ENCODE measurements at places on chromosomes 1 and 21.
A peak's percentile ranks its signal among the peaks of the same experiment; 100 is the strongest.

- peak; percentile 75 for DNase-seq
These were observed 1.5 kb upstream of the KCNH1 start for GRCh38 chr1:211135342-211135950.

- no peak for DNase-seq
These were observed 17.3 kb upstream of the SELENON start for GRCh38 chr1:25782608-25783201.

- no peak for DNase-seq
These were observed 314.9 kb downstream of the PRDM2 start for GRCh38 chr1:14014929-14015328.

GRCh38 chr21:44713846-44714245 lies 2.5 kb upstream of the TSPEAR start:
- no peak for DNase-seq

Data from astrocyte of the spinal cord (primary cell).